ENCODE measurements at places on chromosomes 2 and 18. TPM values are rescaled to one million over a fixed set of nuclear protein-coding genes. Genes with fewer than 3 reads are reported as not detected.
A peak's percentile ranks its signal among the peaks of the same experiment; 100 is the strongest.

Gene NT5DC4
- polyA plus RNA-seq = 0.07 TPM

GRCh38 chr2:240611601-240612210 lies 13.6 kb upstream of the GPR35 start:
- no peak for DNase-seq
- no peak overlapping the region for H3K4me3 ChIP-seq
- no peaks in the 10 kb centered on the region for H3K27me3 ChIP-seq
- no peak overlapping the region for H3K27ac ChIP-seq

DNA sequence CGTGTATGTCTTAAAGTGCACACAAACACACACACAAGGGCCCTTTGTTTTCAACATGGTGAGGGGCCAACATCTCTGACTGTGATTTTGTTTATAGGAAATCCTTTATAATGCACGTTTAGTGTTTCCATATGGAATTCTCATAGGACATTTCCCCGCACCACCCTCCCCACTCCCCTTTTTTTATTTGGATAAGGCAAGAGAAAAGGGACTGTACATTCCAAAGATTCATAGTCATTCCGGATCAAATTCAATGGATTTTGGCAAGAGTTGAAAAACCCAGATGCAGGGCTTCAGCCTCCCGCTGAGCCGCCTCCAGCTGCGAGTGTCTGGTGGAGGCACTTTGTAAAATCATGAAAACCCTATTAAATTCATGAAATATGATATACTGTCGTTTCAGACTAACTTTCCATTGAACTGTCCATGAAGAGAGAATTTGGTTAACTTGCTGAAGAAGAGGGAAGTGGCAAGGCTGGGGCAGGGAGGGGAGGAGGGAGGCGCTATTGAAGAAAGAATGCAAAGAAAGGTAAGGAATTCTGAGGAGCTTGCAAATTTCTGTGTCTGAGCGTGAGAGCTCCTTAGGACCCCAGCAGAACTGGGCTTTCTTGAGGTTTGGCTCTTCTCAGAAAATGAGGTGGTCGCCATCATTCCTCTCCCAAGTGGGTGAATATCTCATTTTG lies 25.8 kb upstream of the SLC14A2 start:
- DNase-seq = no peak
- no peaks in the 10 kb centered on the region for H3K4me1 ChIP-seq
- H3K27me3 ChIP-seq = 0 out of 2 replicates have a peak, but pooled peaks cover 2% of the 10 kb centered on the region

Gene APLF
- polyA plus RNA-seq = 0.45 TPM

DNA sequence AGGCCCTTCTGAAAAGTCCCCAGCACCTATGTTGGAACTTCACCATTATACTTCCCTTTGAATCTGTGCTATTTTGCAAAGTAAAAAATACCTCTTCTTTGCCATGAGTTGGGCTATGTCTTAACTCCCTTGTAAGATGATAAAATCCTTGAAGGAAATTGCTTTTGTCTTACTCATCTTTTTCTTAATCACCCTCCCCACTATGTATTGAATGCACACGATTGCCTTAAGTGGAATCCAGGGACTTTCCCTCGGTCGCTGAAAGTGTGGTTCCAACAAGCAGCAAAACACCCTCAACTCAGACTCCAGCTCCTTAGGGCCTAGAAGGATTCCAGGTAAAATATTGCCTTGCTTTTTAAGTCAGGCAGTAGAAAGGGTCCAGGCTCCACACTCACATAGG lies 173.2 kb upstream of the ARL4C start:
- no peaks in the 10 kb centered on the region for H3K27me3 ChIP-seq
- DNase-seq = no peak
- H3K27ac ChIP-seq = no peak overlapping the region
- H3K4me1 ChIP-seq = peaks cover 43% of the 10 kb centered on the region
- no peak overlapping the region for H3K4me3 ChIP-seq

- no peak for DNase-seq
- H3K4me1 ChIP-seq = no peaks in the 10 kb centered on the region
- no peaks in the 10 kb centered on the region for H3K27me3 ChIP-seq
- H3K4me3 ChIP-seq = no peak overlapping the region
These were observed 58.3 kb downstream of the ID2 start for GRCh38 chr2:8740136-8740535.

Gene IRS1
- polyA plus RNA-seq = 12.8 TPM

Gene CD302
- polyA plus RNA-seq = 16.0 TPM

- DNase-seq = no peak
- no peaks in the 10 kb centered on the region for H3K4me1 ChIP-seq
- peaks cover 16% of the 10 kb centered on the region for H3K27me3 ChIP-seq
- no peak overlapping the region for H3K4me3 ChIP-seq
- no peaks in the 10 kb centered on the region for H3K36me3 ChIP-seq
These were observed 6.4 kb downstream of the RAB31 start for GRCh38 chr18:9714266-9715087.

DNA sequence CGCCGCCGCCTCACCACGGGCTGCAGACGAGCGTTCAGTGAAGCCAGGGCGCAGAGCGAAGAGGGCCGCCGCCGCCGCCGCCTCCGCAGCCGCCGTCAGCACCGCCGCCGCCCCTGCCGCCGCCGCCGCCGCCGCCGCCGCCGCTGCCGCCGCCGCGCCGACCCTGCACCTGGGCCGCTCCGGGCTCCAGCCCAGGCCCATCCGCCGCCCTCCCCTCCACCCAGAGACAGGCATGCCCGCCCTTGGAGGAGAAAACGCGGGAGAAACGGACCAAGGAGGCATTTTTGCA lies 3.0 kb downstream of the POU3F3 start:
- H3K4me1 ChIP-seq = peaks cover 6% of the 10 kb centered on the region
- peaks cover 62% of the 10 kb centered on the region for H3K27me3 ChIP-seq
- DNase-seq = no peak
- no peak overlapping the region for H3K27ac ChIP-seq

DNA sequence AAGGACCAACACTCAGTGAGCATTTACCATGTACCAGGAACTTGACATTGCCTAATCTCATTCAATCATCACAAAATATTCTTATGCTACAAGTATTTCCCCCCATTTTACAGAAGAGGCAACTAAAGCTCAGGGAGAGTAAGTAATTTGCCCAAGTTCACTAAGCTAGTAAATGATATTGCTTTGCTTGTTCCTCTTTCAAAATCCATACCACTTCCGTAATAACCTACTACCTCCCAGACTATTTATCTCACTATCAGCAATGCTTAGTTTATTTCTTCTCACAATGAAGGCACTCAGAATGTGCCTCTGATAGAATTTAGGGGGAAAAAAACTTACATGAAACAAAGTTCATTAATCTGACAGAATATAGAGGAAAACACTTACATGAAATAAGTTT lies 1070.9 kb upstream of the FANCL start:
- no peaks in the 10 kb centered on the region for H3K36me3 ChIP-seq
- no peak overlapping the region for H3K4me3 ChIP-seq
- H3K27me3 ChIP-seq = no peaks in the 10 kb centered on the region
- DNase-seq = no peak
- H3K27ac ChIP-seq = no peak overlapping the region

Gene SCN2A
- 0.30 TPM for polyA plus RNA-seq

DNA sequence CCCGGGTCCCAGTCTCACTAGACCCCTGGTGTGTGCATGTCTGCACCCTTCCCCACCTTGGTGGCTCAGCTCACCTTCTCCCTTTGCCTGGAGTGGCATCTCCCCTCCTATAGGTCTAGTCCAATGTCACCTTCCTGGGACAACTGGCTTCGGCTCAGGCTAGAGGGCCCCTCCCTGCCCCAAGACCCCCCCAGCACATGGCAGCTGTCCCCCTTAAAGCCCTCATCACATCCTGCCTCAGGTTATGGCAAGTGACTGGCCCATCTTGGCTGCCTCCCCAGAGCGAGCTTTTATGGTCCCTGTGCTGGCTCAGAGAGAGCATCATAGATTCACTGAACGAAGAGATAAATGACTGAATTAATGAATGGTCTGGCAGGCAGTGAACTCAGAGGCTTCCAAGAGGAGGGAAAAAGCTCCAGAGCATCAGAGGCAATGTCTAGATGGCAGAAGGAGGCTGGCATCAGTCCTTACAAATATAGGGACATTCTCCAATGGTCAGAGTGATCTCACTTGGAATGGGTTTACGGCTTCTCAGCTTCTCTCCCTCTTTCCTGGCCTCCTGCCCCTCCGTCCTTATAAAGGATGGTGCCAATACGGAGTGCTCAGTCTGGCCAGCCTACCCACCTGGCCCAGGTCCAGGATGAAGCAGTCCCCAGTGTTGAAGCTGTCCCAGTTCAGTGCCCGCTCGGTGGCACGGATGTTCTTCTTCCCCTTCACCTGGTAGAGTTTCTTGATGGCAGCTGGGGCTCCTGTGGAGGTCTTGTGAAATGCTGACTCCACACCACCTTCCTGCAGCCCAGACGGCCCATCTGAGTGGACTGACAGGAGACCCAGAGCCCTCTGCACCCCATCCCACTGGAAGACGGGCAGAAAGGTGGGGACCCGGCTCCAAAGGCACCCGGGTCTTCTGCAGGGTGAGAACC lies 9.4 kb downstream of the CAPG start:
- no peak for DNase-seq
- no peaks in the 10 kb centered on the region for H3K27me3 ChIP-seq
- H3K36me3 ChIP-seq = no peaks in the 10 kb centered on the region
- peaks cover 45% of the 10 kb centered on the region for H3K4me1 ChIP-seq
- no peak overlapping the region for H3K27ac ChIP-seq

GRCh38 chr2:10331702-10332401 lies 29.1 kb downstream of the HPCAL1 start:
- peaks cover 7% of the 10 kb centered on the region for H3K36me3 ChIP-seq
- peaks cover 79% of the 10 kb centered on the region for H3K4me1 ChIP-seq
- H3K4me3 ChIP-seq = no peak overlapping the region
- DNase-seq = no peak
- no peak overlapping the region for H3K27ac ChIP-seq
- no peaks in the 10 kb centered on the region for H3K27me3 ChIP-seq

DNA sequence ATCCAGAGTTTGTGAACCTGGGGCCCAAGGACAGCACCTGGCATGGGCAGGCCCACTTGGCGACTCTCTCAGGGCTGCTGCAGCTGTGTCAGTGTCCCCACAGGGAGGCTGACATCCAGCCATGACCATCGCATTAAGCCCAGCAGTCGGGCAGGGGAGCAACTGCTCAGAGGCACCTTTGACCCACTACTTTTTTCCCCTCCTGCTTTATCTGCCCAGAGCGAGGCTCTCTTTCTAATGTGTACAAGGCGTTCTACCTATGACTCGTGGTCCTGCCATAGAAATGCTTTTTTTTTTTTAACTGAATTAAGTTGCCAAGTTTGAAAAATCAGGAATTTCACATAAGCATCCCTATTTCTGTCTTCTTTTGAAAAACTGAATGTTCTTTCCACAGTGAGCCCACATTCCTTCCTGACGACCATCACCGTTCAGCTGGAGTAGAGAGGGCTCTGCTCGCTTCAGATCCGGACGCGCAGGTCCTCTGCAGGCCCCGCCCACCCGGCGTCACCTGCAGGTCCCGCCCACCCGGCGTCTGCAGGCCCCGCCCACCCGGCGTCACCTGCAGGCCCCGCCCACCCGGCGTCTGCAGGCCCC lies 403 bp upstream of the CLUL1 start:
- DNase-seq = peak; percentile 43
- peak overlapping the region; percentile 49 for H3K27ac ChIP-seq
- H3K27me3 ChIP-seq = 0 out of 3 replicates have a peak, but pooled peaks cover 3% of the 10 kb centered on the region
- H3K36me3 ChIP-seq = no peaks in the 10 kb centered on the region
- H3K4me3 ChIP-seq = peak overlapping the region; percentile 39
- peaks cover 16% of the 10 kb centered on the region for H3K4me1 ChIP-seq

DNA sequence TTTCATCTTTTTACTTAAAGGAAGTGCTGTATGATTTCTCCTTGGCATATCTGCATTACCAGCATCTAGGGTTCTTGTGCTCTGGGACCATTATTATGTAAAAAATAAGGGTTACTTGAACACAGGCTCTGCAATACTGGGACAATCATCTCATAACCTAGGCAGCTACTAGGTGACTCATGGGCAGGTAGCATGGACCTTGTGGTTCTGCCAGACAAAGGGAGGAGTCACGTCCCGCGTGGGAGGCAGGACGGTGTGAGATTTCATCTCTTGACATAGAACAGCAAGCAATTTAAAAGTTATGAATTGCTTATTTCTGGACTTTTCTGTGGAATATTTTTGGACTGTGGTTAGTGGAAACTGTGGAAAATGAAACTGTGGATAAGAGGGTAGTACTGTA lies 34.1 kb downstream of the ASAP2 start:
- no peak overlapping the region for H3K4me3 ChIP-seq
- H3K4me1 ChIP-seq = peaks cover 71% of the 10 kb centered on the region

GRCh38 chr2:43948370-43948769 lies 47.4 kb downstream of the LRPPRC start:
- no peak for DNase-seq
- H3K4me3 ChIP-seq = no peak overlapping the region
- H3K36me3 ChIP-seq = peaks cover 78% of the 10 kb centered on the region
- no peak overlapping the region for H3K27ac ChIP-seq

- no peaks in the 10 kb centered on the region for H3K36me3 ChIP-seq
- peak; percentile 12 for DNase-seq
- H3K4me3 ChIP-seq = no peak overlapping the region
- H3K27me3 ChIP-seq = no peaks in the 10 kb centered on the region
- H3K4me1 ChIP-seq = peaks cover 9% of the 10 kb centered on the region
- H3K27ac ChIP-seq = no peak overlapping the region
These were observed 179.7 kb downstream of the WDPCP start for GRCh38 chr2:63408530-63408929.

Measured in HepG2 (cell line).